ENCODE measurements at places on chromosomes 3 and 15.

DNA sequence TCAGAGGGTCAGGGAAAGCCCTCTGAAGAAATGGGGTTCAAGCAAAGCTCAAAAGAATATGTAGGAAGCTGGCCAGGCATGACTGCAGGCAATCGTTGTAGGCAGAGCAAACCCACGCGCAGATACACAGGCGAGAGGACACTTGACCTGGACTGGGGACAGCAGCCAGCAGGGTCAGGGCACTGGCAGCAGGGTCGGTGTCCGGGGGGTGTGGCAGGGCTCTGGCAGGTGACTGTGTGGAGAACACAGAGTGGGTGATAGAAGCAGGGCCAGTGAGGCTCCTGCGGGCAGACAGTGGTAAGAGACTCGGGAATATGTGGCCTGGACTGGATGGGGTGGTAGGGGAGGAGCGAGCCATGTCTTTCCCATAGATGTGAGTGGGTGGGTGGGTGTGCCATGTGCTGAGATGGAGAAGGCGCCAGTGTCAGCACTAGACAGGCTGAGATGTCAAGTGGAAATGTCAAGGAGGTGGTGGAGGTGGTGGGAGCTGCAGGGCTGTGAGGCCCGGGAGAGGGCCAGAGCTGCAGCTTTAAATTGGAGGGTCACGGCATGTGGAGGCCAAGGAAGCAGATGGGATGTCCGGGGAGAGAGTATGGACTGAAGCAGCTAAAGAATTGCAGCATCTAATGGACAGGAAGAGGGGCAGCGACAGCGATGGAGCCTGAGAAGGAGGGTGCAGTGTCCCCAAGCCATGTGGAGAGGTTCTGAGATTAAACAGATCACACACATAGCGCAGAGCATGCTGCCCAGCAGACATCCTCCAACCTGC is 13.4 kb downstream of the TMEM43 start:
- no peak for DNase-seq

DNA sequence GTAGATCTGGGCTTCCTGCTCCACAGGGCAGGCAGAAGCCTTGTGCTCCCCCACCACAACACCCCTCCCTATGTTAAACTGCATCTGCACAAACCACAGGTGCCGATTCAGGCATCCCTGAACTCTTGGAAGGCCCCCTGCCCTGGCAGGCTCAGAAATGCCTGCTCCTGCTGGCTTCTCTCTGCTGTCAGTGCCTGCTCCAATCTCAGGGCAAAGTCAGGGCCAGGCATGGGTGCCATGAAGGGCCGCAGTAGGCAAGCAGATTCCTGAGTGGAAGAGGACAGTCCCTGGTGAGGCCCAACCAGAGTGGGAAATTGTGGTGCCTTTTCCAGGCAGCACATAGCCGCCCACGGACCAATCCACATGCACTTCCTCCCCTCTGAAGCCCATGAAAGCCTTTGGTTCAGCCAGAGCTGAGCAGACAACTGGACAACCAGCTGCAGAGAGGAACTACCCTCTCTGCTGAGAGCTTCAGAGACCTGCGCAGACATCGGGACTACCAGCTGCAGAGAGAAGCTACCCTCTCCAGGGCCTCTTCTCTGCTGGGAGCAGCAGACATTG is 13.6 kb downstream of the PRR20G start:
- DNase-seq: no peak

- DNase-seq: no peak
Observed at GRCh38 chr15:77497110-77497737, 76.5 kb downstream of the HMG20A start.

GRCh38 chr15:85825118-85825517 is 30.4 kb upstream of the KLHL25 start:
- DNase-seq: no peak

GRCh38 chr3:69392850-69393249 is 7.0 kb upstream of the FRMD4B start:
- no peak for DNase-seq

DNA sequence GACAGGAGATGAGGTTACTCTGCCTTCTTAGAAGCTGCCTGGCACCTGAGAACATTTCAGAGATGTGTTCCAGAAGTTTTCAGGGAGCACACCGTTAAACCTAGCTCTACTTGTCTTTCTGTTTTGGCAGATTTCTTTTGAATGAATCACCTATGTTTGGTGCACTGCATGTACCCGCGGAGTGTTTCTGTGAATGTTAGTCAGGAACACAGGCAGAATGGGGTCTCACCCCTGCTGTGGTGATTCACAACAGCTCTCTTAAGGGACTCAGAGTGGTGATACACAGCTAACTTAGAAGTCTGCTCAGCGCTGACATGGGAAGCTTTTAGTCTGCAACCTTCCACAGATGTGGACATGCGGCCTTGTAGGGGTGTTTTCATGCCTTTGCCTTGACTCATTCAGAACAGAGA is 24.0 kb downstream of the TSEN2 start:
- DNase-seq: no peak

GRCh38 chr3:94433811-94434210 is 370.9 kb downstream of the NSUN3 start:
- DNase-seq: no peak

DNA sequence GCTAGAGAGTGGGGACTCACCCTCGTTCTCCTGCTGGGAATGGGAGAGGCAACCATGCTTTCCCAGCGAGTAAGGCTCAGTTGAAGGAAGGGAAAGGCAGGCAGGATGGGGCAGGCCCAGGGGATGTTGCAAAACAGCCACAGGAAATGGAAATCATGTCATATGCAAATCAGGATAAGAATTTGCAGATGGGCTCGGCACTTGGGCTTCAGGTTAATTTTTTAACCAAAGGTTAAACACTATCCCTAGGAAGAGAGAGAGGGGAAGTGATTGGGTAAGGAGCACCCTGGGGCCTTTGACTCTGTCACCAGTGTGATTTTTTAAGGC is 14.6 kb upstream of the PLA2G4E start:
- no peak for DNase-seq

GRCh38 chr3:88150371-88150770 is 612 bp downstream of the C3orf38 start:
- DNase-seq: no peak

- DNase-seq: no peak
Observed at GRCh38 chr15:63915873-63916771, 82.4 kb upstream of the HERC1 start.

GRCh38 chr3:33624756-33625155 is 93.3 kb downstream of the CLASP2 start:
- DNase-seq: no peak

DNA sequence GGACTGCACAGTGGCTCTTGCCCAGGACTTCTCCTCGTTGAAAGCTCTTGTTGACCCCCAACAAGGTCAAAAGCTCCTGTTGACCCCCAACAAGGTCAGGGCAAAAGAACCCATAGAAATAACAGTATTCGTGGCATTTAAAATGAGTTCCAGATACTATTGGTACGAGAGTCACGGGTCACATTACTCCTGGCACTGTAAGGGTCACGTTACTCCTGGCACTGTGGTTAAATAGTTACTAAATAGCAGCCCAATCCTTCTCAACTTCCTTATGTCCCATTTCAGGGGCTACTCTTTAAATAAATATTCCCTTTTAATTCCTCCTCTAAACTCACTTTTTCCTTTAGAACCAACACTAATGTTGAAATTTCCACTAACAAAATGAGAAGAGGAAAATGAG is 18.2 kb upstream of the ADCY5 start:
- no peak for DNase-seq

GRCh38 chr3:175266478-175266877 is 407.3 kb downstream of the NAALADL2 start:
- DNase-seq: no peak

- DNase-seq: no peak
Observed at GRCh38 chr15:58136731-58137130, 1.4 kb upstream of the AQP9 start.
